ENCODE measurements at places on chromosomes 5 and 9.

DNA sequence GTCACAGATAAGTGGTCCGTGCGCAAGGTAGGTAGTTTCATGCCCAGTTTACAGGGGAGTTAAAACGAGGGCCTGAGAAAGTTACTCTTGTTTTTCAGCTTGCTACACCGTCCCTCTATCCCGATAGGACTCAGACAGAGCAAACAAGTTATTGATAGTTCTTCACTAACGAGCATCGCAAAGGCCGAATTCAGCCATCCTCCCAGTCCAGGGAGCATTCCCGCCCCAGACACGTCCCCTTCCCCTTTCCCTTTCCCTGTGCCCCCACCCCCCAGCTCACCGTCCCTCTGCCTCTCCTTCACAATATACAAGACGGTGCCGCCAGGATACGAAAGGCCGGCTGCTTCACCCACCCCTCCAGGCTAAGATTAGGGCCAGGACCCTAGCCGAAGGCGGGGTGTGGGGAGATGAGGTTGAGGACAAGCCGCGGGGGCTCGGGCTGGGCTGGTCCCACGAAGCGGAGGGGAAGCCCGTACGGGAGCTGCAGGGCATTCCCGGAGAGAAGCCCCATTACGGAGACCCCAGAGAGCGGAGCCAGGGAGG, 599 bp downstream of the KIAA1191 start:
- no peak for DNase-seq

- DNase-seq, result peak; percentile 38
Observed at GRCh38 chr5:137735555-137736284, at the start of gene KLHL3. Gene KLHL3, minus strand, starts transcription at chr5:137736089. Its CDS starts 443 bp downstream, at chr5:137735646.

- no peak for DNase-seq
Observed at GRCh38 chr5:73152411-73153388, 20.3 kb upstream of the TMEM174 start.

DNA sequence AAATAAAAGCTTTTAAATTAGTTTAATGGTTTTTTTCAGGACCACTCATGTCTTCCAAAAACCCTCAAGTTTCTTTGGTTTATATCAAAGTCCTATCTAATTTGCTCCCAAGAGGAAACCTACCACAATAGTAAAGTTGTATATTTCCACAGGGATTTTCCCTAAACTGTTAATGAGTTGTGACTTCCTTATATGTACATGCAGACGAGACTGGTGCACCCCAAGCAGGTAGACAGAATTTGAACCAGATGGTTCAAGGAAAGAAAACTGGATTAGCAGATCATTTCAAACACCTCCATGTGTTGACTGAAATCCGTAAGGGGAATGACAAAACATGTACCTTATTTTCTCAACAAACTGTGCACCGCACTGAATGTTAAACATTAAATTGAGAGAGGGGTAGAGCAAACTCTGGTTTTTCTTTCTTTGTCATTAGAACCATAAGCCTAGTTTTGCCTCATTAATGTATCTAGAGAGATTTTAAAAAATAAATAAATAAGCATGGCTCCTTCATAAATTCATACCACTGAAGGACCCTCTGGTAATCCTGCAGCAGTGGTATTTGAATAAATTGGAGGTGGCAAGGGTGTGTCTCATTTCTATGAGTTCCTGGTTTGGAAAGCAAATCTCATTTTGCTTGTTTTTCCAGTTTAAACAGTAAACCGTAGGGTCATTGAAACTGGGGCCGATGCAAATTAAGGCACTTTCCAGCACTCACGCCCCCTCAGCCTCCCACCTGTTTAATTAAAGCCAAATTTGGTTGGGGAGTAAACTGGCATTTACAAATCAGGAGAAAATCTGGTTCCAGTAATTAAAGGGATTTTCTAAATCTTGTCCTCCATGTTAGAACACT, 51.1 kb downstream of the ENC1 start:
- no peak for DNase-seq

DNA sequence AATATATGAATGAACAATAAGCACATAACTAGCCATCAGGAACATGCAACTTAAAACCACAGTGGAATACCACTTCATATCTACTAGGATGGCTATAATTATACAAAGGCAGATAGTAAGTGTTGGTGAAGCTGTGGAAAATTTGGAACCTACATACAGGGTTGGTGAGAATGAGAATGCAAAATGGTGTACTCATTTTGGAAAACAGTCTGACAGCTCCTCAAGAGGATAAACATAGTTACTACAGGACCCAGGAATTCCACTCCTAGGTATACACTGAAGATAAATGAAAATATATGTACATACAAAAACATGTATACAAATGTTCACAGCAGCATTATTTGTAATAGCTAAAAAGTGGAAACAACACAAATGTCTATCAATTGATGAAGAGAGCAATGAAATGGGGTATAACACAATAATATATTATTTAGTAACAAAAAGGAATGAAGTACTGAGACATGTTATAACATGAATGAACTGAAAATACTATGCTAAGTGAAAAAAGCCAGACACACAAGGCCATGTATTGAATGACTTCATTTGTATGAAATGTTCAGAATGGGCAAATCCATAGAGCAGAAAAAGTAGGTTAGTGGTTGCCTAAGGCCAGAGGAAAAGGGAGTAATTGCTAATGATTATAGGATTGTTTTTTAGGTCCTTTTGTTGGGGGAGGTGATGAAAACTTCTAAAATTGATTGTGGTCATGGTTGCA, 31.2 kb upstream of the CDK5RAP2 start:
- no peak for DNase-seq

GRCh38 chr5:96999856-97000255, 64.0 kb downstream of the LNPEP start:
- no peak for DNase-seq

- no peak for DNase-seq
Observed at GRCh38 chr5:170173227-170173626, 59.6 kb upstream of the C5orf58 start.

- DNase-seq, result no peak
Observed at GRCh38 chr9:1531424-1531823, 481.3 kb downstream of the DMRT2 start.

GRCh38 chr9:131839281-131840084, 99.6 kb upstream of the RAPGEF1 start:
- peak; percentile 57 for DNase-seq

- DNase-seq, result no peak
Observed at GRCh38 chr5:110785356-110785755, 46.5 kb downstream of the SLC25A46 start.

DNA sequence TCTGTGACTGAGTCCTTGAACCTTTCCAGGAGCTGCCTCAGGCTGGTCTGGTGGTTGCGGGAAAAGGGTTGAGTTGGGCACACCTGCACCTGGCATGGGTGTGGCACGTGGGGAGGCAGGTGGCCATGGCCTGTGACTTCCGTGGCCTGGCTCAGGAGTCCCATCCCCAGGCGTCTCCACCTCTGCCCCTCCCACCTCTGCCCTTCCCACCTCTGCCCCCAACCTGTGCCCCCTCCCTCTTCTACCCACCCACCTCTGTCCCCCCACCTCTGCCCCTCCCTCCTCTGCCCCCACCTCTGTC, 1.9 kb upstream of the QRFP start:
- DNase-seq, result no peak

- DNase-seq, result no peak
Observed at GRCh38 chr5:147017191-147017590, 138.6 kb upstream of the PPP2R2B start.

DNA sequence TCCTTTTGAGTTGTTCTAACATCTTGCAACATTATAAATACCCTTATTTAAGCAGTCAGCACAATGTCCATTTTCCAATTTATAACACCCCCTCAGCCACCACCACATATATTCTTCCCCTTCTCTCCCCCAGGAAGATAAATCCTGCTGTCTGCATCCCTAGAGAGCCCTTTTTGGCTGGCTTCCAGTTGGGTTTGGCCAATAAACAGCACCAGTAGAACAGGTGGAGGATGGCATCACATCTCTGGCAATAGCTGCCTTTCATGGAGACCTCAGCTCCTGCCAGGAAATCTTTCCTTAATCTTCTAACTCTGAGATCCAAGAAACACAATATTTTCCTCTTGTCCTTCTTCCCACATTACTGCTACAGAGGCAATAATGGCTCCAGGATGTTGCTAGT, 53.7 kb downstream of the TRIM36 start:
- DNase-seq, result no peak

DNA sequence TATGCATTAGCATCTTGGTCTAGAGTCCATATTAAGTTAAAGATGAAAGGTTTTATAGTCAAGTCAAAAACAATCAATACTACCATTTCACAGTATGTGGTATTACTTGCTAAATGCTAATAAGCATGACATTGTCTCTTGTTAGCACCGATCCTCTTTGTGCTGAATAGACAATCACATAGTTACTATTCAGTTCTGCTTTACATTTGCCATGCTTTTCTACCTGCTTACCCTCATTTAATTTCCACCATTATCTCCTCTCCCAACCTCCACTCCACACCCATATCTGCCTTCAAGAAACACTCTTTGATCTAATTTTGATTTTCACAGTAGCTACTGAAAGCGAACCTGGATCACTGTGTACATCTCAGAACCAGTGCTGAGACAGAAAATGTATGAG, 16.8 kb downstream of the MEGF9 start:
- no peak for DNase-seq
